ENCODE measurements at places on chromosomes 12 and 14.

GRCh38 chr12:28099871-28100270, 90.4 kb upstream of the CCDC91 start:
- no peak for DNase-seq

- no peak for DNase-seq
These were observed 19.7 kb downstream of the MARK3 start for GRCh38 chr14:103404920-103405319.

GRCh38 chr14:96038558-96038919, 623 bp upstream of the C14orf132 start:
- no peak for DNase-seq

- DNase-seq: no peak
These were observed 33.2 kb upstream of the PPP1R13B start for GRCh38 chr14:103880348-103881267.

- DNase-seq: no peak
These were observed 48.0 kb downstream of the DRAM1 start for GRCh38 chr12:101925361-101925760.

Measured in iPS DF 19.7 (cell line).